ENCODE measurements at places on chromosomes 1 and 21. TPM values are rescaled to one million over a fixed set of nuclear protein-coding genes. Genes with fewer than 3 reads are reported as not detected.

- DNase-seq = no peak
- peaks cover 28% of the 10 kb centered on the region for H3K4me1 ChIP-seq
- no peak overlapping the region for H3K27ac ChIP-seq
- no peak overlapping the region for H3K4me3 ChIP-seq
- H3K27me3 ChIP-seq = peaks cover 5% of the 10 kb centered on the region
- no peaks in the 10 kb centered on the region for H3K36me3 ChIP-seq
Measured at GRCh38 chr1:206892351-206892984, 4.8 kb upstream of the IL24 start.

- no peak overlapping the region for H3K27ac ChIP-seq
- peaks cover 9% of the 10 kb centered on the region for H3K27me3 ChIP-seq
- peaks cover 8% of the 10 kb centered on the region for H3K4me1 ChIP-seq
- H3K4me3 ChIP-seq = no peak overlapping the region
Measured at GRCh38 chr21:42632336-42632751, 21.1 kb upstream of the PDE9A start.

- H3K4me3 ChIP-seq = no peak overlapping the region
- no peaks in the 10 kb centered on the region for H3K4me1 ChIP-seq
- no peak for DNase-seq
- no peaks in the 10 kb centered on the region for H3K36me3 ChIP-seq
- no peak overlapping the region for H3K27ac ChIP-seq
- H3K27me3 ChIP-seq = no peaks in the 10 kb centered on the region
Measured at GRCh38 chr1:58391514-58391913, 155.0 kb downstream of the OMA1 start.

GRCh38 chr1:244137276-244137675 is 86.2 kb downstream of the ZBTB18 start:
- no peak for DNase-seq
- peak overlapping the region; percentile 44 for H3K4me3 ChIP-seq
- H3K27me3 ChIP-seq = peaks cover 4% of the 10 kb centered on the region
- H3K27ac ChIP-seq = no peak overlapping the region

DNA sequence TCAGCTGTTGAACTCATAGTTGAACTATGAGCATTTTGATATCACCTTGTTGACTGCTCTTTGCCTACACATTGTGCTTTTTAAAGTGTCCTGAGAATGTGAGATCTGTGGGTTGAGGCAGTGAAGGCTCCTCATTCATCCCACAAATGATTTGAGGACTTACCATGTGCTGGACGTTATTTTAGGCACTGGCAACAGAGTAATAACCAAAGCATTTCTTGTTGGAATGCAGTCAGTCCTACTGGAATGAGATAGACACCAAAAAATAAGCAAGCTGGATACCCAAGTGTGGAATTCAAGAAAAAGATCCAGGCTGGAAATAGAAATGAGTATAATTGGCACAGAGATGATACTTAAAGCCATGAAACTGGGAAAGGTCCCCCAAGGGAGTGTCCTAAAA is 73.4 kb downstream of the ZP4 start:
- H3K27me3 ChIP-seq = no peaks in the 10 kb centered on the region
- no peak for DNase-seq
- H3K4me3 ChIP-seq = no peak overlapping the region
- no peaks in the 10 kb centered on the region for H3K36me3 ChIP-seq
- no peak overlapping the region for H3K27ac ChIP-seq
- H3K4me1 ChIP-seq = no peaks in the 10 kb centered on the region

DNA sequence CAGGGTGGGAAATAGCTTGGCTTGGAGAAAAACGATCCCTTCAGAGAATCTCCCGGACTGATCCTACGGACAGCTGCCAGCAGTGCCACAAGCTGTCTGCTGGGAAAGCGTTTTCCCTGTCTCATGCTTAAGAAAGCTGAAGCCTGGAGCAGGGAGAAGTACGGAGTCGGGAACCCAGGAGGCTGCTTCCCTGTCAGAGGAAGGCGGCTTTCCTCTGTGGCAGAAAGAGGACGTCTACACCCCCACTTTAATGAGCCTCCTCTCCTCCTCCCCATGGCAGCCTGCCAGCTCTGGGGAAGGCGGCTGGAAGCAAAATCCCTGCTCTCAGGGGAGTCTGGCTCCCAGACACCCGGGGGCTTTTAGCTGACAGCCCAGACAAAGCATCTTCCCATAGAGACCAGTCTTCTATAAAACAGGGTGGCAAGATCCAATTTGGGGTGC is 7.3 kb downstream of the KIF21B start:
- H3K27me3 ChIP-seq = no peaks in the 10 kb centered on the region
- H3K4me3 ChIP-seq = peak overlapping the region; percentile 65
- peaks cover 97% of the 10 kb centered on the region for H3K4me1 ChIP-seq
- H3K27ac ChIP-seq = peak overlapping the region; percentile 100
- H3K36me3 ChIP-seq = peaks cover 70% of the 10 kb centered on the region

DNA sequence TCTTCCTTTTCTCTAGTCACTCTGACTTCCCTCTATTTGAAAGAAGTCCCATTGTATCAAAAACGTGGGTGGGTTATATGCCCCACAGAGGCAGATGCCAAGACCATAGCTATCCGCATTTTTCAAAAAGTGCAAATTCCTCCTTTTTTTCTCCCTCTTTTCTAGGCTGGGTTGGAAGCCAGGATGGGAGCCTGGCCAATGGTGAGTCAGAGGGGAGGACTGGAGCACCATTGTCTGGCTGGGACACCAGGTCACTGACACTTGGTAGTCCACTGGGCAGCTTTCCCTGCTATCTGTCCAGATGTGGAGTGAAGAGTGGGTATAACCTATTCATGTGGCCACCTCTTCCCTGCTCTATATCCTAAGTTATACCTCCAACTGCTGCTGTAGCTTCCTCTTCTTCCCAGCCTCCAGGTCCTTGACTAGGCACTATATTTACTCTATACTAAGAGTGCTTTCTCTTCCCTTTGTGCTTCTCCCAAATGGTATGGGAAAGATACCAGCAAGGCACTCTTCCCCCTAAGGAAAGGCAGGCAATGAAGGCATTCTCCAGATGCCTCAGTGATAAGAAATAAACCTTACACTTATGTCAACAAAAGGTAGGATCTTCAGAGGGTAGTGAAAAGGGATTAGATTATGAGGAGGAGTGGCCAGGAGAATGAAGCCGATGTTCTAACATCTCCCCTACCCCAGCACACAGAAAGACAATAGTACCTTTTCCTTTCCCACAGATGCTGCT is 12.9 kb downstream of the PI4KB start:
- H3K4me1 ChIP-seq = peaks cover 14% of the 10 kb centered on the region
- no peak overlapping the region for H3K4me3 ChIP-seq
- H3K36me3 ChIP-seq = peaks cover 53% of the 10 kb centered on the region
- DNase-seq = no peak
- no peak overlapping the region for H3K27ac ChIP-seq
- H3K27me3 ChIP-seq = no peaks in the 10 kb centered on the region

DNA sequence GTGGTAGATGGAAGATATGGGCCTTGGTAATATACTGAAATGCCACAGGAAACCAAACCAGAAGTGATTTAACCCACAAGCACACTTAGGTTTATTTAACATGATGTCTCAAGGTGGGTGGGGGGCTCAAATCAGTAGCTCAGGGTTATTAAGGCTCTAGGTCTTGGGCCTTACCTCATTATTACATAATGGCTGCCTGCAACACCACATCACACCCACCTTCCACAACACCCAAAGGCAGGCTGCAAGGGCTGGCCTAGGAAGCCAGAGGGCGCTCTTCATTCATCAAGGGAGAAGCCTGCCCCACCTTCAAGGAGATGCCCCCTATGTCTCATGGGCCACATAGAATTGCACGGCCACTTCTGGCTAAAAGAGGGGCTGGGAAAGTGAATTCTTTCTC is 6.0 kb downstream of the TFF1 start:
- peaks cover 19% of the 10 kb centered on the region for H3K27me3 ChIP-seq
- H3K27ac ChIP-seq = no peak overlapping the region
- H3K36me3 ChIP-seq = peaks cover 3% of the 10 kb centered on the region
- H3K4me1 ChIP-seq = peaks cover 10% of the 10 kb centered on the region

DNA sequence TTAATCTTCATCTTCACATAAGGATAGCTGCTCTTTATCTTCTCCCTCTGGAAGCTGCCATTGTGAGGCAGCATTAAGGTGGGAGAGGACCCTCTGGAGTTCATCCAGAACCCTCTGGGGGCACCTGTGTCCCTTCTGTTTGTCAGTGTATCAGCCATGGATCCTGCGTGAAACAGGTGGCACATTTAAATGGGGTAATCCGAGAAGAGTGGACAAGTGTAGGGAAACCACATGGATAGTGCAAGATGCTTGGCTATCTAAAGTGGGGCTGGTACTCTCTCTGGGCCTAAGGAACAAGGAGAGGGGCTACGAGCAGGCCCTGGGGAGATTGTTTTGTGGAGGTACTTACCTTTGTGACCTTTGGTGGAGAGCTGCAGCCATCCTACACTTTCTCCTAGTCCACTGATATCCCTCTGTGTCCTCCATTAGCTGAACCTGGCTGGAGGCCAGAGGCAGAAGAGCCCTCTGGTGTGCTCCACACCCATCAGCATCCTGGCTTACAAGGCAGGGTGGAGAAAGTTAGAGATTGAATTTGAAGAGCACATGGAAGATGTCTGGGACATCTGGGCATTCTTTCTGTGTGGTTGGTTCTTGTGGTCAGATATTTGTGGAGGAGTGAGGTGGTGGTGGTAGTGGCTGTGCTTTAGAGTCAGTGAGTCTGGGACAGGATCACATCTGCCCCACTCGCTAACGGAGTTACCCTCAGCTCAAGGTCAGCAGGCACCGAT is 117.7 kb downstream of the FGGY start:
- peaks cover 1% of the 10 kb centered on the region for H3K4me1 ChIP-seq
- no peak overlapping the region for H3K27ac ChIP-seq
- no peaks in the 10 kb centered on the region for H3K27me3 ChIP-seq
- H3K4me3 ChIP-seq = no peak overlapping the region
- H3K36me3 ChIP-seq = no peaks in the 10 kb centered on the region

DNA sequence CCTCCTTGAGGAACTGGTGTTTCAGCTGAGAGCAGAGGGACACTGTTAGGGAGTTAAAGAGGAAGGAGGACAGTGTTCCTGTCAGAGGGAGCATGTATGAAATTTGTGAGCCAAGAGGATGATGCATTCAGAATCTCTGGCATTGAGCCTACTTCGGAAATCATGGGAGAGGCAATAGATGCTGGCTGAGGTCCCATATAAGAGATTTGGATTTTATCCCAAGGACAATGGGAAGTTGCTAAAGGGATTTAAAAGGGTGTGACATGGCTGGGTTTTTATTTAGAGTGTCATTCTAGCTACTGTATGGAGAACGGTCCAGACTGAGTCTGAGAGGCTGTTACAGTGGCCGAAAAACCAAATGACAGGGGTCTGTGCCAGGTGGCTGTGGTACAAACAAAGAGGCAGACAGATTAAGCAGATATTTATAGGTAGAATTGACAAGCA is 403.2 kb upstream of the B3GALT2 start:
- no peak overlapping the region for H3K27ac ChIP-seq
- H3K36me3 ChIP-seq = no peaks in the 10 kb centered on the region
- H3K27me3 ChIP-seq = no peaks in the 10 kb centered on the region
- no peak for DNase-seq
- H3K4me3 ChIP-seq = no peak overlapping the region
- H3K4me1 ChIP-seq = peaks cover 20% of the 10 kb centered on the region

The ANKRD45 gene
- not detected for total RNA-seq

The LCE1F gene
- not detected for total RNA-seq

The OR11L1 gene
- not detected for total RNA-seq

The CYP4A22 gene
- total RNA-seq = not detected

The SPSB1 gene
- 1.1 TPM for total RNA-seq

The FCER1A gene
- not detected for total RNA-seq

The RGS5 gene
- total RNA-seq = 2.6 TPM

The OR6K3 gene
- total RNA-seq = not detected

The ANGPTL3 gene
- not detected for total RNA-seq

Measured in activated CD8-positive, alpha-beta T cell treated with anti-CD3 and anti-CD28 coated beads, Interleukin-2, amount 10 ng/mL, durations not matched to agents 7 days and 5 days (primary cell).